Esophagus mucosa (tissue), 1 donor: ENCODE measurements at places on chromosomes 7 and 10.
A peak's percentile ranks its signal among the peaks of the same experiment; 100 is the strongest.

GRCh38 chr7:5694912-5695726 is 86.3 kb downstream of the RNF216 start:
- peak; percentile 12 for ATAC-seq

DNA sequence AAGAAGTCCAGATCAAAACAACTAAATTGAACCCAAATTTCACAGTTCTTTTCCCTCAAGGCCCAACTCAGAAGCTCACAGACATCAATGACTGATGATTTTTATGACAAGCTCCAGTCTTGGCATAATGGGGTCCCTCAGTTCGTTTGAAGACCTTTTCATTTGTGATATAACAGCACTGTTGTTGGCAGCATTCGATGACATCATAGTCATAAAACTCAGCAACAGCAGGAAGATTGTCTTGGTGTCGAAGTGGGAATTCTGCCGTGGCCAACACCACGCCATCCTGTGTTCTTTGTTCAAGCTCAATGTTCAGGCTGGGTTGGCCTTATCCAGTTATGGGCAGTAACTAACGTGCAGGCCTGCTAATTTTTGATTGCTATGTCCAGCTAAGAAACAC is 261.7 kb downstream of the C7orf25 start:
- ATAC-seq: no peak

DNA sequence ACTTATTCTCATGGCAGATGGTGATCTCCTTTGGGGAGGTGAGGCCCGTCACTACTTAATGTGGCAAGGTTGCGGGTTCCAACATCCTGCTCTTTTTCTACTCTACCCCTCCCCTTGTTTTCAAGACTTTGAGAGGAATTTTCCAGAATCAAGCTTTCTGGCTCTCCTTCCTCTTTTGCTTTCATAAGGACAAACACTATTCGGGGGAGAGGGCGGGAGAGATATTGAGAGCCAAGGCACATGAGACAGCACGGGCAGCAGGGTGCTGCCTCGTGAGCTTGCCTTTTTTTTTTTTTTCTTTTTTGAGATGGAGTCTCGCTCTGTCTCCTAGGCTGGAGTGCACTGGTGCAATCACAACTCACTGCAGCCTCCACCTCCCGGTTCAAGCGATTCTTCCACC is 6.9 kb upstream of the PFKFB3 start:
- no peak for ATAC-seq

DNA sequence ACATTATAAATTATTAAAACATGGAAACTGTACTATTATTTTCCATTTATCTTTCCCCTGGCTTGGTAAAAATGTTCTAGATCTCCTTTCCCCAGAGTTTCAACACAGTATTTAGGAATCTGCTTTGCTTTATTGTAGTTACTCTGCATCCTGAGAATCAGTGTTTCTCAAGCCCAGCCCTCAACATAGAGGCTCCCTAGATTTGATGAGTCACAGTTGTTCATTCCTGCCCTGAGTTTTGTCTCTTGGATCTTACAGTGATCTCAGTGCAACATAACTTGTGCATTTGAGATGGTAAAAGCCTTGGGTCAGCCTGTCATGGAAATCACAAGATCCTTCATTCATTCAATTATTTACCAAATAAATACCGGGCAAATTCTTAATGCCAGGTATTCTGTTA is 63.0 kb downstream of the VAX1 start:
- no peak for ATAC-seq

DNA sequence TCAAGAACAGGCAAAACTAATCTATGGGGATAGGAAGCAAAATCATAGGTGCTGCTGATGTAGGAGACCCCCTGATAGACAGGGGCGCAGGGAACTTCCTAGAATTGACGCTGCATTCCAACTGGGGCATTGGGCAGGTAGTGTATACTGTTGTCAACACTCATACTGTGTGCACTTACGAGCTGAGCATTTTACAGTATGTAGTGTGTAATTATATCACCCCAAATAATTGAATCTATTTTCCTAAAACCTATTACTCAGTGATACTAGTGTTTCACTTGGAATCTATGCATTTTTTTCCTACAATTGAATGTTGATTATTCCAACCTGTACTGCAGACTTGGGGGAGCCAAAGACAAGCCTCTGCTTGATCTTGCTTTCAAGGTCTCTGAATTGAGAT is 207.0 kb upstream of the PRKCQ start:
- ATAC-seq: no peak

DNA sequence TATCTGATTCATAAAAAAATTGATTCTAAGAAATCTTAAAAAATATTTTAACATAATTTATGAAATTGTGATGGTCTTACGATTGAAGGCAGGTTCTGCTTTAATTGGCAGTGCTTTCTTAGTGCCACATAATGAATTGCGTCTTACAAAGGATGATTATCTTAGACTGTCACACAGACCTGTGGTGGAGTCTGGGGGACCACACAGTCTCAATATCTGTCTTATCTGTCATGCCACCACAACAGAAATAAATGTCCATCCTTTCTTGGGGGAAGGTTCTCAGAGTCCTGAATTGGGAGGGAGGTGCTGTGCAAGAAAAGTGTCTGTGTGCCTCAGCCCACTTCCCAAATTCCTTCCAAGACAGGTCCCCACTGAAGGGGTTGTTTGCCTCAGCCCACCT is 34.0 kb downstream of the ZDHHC6 start:
- no peak for ATAC-seq

DNA sequence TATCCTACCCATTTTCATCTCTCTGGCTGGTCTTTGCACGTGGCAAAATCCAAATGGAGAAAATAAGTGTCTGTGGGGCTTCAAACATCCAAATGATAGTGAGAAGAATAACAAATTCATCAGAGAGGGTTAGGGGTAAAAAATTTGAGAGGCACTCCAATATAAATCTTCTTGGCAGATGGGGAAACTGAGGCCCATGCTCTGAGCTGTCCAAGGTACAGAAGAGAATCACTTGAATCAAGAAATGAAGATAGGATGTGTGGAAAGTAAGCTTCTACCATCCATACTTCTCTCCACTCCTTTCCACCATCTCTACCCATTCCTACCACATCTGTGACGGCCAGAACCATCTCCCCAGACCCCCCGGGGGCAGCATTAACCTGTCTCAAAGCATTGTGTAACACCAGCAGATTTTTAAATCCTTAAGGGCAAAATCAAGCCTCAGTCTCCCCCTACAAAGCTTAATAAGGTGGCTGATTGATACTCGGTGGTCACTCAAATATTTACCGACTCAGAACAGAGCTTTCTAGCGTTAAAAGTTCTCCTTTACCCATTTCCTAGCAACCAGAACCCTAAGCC is 818 bp downstream of the GOT1 start:
- no peak for ATAC-seq

DNA sequence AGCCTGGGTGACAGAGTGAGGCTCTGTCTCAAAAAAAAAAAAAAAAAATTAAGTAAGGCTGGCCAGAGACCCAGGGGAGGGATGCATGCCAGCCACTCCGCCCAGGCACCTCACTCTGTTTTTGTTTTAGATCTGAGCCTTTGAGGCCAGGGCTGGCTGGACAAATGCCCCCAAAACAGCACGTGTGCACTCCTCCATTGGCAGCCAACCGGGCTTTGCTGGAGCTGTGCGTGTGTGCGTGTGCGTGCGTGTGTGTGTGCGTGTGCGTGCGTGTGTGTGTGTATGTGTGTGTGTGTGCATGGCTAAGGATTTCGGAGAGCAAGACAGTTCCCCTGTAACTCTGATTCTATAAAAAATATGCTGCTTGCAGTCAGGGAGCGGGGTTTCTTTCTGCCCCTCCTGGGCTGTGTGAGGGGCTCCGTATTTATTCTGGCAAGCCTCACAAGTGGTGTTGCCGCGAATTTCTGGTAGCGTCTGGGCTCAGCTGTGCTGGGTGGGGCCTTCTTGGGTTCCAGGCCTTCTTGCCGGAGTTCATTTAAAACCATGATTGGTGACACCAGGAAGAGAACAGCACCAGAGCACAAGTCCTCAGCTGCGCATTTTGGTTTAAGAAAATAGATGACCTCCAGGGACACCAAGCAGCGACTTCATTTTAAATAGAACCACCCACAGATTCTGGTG is 28.1 kb upstream of the UNCX start:
- ATAC-seq: no peak

- peak; percentile 87 for ATAC-seq
Measured at GRCh38 chr10:119006451-119007210, 22.9 kb upstream of the NANOS1 start.

DNA sequence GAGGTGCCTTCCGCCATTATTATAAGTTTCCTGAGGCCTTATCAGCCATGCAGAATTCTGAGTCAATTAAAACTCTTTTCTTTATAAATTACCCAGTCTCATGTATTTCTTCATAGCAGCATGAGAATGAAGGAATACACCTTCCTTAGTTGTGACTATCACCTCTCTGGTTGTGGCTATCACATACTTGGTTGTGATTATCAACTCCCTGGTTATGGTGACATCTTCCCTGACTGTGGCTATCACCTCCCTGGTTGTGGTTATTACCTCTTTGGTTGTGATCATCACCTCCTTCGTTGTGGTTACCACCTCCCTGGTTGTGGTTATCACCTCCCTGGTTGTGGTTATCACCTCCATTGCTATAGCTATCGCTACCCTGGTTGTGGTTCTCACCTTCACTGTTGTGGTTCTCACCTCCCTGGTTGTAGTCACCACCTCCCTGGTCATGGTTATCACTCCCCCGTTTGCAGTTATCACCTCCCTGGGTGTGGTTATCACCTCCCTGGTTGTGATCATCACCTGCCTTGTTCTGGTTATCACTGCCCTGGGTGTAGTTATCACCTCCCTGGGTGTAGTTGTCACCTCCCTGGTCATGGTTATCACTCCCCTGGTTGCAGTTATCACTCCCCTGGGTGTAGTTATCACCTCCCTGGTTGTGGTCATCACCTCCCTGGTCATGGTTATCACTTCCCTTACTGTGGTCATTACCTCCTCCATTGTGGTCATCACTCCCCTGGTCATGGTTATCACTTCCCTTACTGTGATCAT is 105.9 kb downstream of the GPR26 start:
- ATAC-seq: no peak

DNA sequence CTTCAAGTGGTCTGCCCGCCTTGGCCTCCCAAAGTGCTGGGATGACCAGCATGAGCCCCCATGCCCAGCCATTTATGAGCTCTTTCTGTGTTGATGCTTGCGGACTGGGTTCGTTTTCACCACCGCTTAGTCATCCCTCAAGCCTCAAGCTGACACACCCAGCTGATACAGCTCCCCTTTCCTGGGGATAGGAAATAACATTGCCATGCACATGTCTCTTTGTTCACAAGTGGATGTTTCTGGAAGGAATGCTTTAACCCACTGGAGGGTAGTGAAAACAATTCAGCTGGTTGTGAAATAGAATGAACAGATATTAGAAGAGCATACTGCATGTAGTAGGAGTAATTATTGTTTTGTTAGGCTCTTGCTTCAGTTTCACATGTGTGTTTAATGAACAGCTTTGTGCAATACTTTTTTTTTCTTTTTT is 8.5 kb upstream of the METTL27 start:
- peak; percentile 74 for ATAC-seq

GRCh38 chr7:143054621-143055020 is 2.5 kb downstream of the OR6V1 start:
- ATAC-seq: no peak

- no peak for ATAC-seq
Measured at GRCh38 chr7:70867513-70867912, 264.4 kb upstream of the GALNT17 start.

DNA sequence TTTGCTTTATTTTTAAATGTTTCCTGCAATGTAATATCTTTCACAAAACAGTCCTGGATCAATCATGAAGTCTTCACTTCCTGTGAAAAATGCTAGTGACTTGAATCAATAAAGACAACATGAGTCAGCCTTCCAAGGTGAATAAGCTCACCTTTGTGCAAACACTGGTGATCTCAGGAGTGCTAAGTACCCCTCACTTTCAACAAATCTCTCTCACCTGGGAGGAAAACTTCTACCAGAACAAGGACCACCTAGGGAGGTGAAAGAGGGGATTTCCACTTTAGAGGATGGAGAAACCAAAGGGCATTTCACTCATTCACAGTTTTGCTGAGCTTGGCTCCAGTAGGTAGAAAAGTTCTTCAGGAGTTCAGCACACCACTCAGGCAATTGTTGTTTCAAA is 64.8 kb downstream of the CALD1 start:
- ATAC-seq: no peak

DNA sequence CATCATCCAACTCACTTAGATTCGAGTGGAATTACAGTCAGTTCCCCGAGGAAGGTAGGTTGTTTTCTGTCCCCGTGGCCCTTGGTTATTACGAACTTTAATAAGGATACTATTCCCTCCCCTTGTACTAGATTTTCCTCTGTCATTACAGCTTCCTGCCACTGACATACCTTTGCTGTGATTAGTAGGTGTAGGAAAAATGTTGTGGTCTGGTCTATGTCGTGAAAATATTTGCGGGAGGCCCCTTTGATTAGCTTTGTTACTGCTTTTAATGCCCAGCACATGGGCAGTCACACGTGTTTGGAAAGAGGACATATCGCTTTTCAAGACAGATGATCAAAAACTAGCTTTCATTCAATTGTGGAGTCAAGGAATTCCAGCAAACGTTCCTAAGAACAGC is 92.2 kb downstream of the GATA3 start:
- no peak for ATAC-seq

DNA sequence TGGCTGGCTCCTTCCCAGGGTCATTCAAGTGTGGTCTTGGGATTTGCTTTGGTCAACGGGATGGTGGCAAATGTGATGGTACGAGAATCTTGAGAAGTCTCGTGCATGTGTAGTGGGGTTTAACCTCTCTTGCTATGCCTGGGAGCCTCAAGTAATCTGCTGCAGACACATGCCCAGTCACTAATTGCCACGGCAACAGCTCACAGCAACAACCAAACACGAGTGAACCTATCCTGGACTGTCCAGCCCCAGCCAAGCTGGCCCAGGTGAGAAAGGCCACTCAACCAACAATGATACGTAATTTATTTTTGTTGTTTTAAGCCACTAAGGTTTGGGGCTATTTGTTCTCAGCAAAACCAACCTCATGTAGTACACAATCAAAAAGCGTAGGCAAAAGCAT is 38.1 kb upstream of the DDC start:
- no peak for ATAC-seq

- no peak for ATAC-seq
Measured at GRCh38 chr10:102701272-102701671, 12.9 kb downstream of the ARL3 start.

DNA sequence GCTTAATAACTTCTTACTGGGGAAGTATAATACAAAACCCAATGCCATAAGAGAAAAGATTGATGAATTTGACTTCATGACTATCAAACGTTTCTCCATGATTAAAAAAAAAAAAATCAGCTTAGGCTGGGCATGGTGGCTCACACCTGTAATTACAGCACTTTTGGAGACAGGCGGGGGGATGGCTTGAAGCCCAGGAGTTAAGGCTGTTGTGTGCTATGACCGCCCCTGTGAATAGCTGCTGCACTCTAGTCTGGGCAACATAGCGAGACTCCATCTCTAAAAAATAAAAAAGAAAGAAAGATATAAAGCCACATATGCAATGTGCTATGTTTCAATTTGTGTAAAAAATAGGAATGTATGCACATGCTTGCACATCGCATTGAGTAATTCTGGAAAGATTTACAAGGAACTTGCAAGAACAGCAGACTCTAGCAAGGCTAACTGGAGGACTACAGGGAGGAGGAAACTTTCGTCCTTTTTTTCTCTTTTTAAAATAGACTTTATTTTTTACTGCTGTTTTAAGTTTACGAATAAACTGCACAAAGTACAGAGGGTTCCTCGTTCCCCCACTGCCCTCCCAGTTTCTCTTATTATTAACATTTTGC is 10.3 kb upstream of the RARRES2 start:
- no peak for ATAC-seq
